T-helper 22 cell (primary cell): ENCODE measurements at places on chromosomes 12 and 14.

DNA sequence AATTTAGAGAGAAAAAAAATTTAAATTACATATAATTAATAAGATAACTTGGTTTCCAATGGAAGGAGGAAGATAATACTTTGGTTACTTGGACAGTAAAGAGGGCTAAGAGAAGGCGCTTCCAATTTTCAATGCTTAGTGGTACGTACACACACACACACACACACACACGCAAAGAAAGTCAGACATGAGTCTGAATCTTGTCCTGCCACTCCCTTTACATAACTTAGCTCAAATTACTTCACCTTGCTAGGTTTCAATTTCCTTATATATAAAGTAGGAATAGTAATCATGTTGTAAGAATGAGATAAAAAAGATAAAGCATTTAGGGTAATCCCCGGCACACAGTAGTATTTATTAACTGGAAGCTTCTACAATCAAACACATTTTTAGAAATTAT is 39.7 kb upstream of the VCPKMT start:
- no peak for DNase-seq

DNA sequence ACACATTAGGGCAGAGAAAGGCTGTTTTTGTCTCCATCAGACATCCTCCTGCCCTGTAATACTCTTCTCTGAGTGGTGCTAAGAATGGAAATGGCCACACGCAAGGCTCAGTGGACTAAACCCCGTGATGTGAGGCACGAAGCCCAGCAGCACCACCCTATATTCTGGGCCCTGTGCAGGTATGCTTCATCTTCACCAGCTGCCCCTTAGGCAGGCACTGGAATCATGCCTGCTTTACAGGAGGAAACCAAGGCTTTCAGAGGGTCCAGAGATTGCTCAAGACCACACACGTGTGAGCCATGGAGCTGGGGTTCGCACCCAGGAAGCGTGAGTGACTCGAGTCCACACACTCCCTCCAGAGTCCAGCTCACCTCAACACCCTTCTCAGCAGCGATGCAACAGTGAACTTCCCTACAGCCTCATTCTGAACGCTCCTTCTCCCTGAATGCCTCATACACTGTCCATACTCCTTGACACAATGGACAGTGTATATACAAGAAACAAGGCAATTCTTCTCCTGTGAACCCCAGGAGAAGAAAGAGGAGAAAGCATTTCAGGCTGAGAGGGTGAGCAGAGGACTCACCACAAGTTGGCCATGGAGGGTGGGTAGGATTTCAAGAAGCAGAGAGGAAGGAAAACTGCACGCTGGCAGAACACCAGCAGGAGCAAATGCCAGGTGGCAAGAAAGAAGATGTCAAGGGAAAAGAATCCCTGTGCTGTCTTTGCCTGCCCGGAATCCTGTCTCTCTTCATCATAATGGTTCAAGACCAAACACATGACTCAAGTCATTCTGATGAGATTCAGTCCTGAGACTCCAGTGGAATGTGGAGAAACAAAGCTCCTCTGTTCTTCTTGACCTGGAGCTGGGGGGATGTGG is 39.1 kb downstream of the NT5DC3 start:
- DNase-seq = no peak

GRCh38 chr14:34275078-34275477 is 187.0 kb downstream of the SPTSSA start:
- DNase-seq = no peak

- DNase-seq = no peak
Observed at GRCh38 chr12:7751394-7751793, 4.2 kb upstream of the CLEC4C start.

DNA sequence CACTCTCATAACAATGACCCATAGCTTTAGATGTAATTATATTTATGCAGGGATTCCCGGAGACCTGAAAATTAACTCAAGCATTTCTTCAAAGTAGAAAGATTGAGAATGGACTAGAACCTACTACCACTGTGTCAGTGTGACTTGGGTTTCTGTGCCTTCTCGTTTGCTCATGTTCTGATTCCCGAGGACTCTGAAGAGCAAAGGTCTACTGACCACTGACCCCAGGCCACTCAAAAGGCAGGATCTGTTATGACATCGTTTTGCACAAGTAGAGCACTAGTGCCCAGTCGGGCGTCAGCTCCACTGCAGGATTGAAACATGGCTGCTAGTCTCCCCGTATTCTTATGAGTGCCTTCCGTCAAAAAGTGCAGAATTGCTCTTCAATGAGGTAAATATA is 53.8 kb upstream of the DHRS4 start:
- no peak for DNase-seq

DNA sequence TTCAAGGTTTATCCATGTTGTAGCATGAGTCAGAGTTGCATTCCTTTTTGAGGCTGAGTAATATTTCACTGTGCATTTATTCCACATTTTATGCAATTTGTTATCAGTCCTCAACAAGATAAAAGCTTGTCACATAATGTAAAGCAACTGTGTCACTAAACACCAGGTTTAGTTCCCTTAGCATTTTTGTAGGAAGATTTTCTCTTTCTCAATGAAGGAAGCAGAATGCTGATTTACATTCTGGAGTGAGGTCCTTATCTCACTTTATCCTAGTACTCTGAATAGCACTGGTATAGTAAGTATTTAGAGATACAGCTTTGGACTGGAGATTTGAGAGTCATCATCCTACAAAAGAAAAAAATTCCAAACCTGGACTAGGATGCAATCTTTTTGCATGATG is 9.8 kb upstream of the EXD2 start:
- no peak for DNase-seq

GRCh38 chr12:106493531-106493930 is 89.3 kb upstream of the RFX4 start:
- DNase-seq = no peak

DNA sequence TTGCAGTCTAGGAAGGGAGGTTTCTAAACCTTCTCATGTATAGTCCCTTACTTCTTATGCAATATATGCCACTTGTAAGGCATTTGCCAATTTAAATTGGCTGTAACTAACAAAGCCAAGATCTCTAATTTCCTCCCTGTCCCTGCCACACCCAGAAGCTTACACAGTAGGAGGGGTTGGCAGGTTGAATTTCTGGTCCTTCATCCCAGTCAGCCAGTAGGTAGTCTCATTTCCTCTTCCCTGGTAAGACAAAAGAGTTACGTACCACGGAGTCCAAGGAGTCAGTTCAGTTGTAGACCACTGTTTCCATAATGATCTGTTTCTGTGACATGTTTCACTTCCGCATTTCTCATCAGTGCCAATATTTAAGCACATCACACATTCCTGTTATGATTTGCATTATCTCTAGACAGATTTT is 47.0 kb upstream of the PLBD1 start:
- DNase-seq = no peak

DNA sequence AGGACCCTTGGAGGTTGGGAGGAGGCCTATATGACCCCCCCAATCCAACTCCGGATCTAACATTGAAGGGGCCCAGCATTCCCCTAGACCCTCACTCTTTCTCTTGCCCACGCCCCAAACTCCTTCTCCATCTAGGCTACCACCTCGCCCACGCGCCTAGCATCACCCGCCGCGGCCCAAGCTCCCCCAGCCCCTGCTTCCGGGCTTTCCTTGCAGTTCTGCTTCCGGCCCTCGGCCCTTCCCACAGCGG is 445 bp downstream of the CERS5 start:
- DNase-seq = no peak

DNA sequence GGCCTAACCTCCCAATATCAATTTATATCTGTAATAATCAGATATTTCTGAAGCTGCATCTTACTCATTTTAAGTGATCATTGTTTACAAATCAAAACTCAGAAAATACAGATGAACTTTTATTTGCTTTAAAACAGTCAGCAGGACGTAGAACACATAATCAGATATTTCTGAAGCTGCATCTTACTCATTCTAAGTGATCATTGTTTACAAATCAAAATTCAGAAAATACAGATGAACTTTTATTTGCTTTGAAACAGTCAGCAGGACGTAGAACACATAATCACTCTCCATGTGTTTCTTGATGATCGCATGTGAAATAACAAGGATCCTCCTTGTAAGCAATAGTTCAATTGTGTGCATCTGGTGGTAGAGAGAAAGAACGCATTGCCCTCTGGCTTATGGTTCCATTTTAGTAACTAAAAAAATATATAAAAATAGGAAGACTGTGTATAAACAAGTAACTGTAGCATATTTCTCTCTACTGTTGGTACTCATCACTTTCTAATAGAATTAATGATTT is 15.0 kb upstream of the TMTC2 start:
- DNase-seq = no peak

DNA sequence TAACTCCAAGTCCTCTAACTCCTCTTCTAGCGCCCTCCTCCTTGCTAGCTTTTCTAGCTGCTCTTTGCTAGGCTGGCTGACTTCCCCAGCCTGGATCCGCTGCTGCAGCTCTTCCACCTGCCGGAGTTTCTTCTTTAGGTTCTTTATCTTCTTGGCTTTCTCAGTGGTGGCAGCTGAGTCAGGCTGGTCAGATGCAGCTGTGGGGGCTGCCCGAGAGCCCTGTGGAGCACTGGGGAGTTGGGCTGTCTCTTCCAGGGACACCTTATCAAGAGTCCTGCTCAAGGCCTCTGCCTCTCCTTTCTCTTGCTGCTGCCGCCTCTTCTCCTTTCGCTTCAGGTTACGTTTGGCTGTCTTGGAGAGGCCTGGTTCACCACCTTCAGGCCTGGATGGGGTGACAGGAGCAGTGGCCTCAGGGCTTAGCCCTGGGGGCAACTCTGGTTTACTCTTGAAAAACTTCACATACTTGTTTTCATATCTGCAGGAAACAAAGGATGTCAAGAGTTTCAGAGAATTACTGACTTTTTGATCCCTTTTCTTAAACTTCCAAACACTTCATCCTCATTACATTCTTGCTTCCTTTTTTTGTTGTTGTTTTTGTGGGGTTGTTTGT is 25.7 kb downstream of the PYM1 start:
- no peak for DNase-seq

GRCh38 chr12:47551426-47551851 is 154.4 kb downstream of the RPAP3 start:
- no peak for DNase-seq

GRCh38 chr14:51087031-51087441 is 7.9 kb downstream of the TRIM9 start:
- DNase-seq = no peak

- no peak for DNase-seq
Observed at GRCh38 chr12:110180591-110181005, 56.4 kb downstream of the IFT81 start.

- no peak for DNase-seq
Observed at GRCh38 chr12:96420277-96420835, 20.1 kb upstream of the CDK17 start.

- DNase-seq = no peak
Observed at GRCh38 chr14:61841145-61841544, 78.9 kb downstream of the SNAPC1 start.

DNA sequence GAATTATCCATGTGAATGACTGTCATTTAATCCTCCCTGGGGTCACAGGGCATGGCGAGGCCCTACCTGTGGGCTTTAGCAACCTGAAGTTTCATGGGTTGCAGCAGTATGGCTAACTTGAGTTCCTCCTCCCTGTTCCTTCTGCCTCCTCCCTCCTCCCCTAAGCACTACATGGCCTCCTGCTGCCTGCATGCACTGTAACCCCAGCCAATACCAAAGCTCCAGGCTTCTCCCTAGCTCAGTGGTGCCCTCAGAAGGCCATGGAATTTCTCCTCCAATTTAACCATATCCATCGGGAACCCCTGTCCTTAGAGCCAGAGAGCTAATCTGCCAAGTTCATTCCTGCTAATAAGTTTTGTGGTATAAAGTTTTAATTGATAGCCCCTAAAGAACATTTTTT is 95.1 kb downstream of the NT5DC3 start:
- no peak for DNase-seq

DNA sequence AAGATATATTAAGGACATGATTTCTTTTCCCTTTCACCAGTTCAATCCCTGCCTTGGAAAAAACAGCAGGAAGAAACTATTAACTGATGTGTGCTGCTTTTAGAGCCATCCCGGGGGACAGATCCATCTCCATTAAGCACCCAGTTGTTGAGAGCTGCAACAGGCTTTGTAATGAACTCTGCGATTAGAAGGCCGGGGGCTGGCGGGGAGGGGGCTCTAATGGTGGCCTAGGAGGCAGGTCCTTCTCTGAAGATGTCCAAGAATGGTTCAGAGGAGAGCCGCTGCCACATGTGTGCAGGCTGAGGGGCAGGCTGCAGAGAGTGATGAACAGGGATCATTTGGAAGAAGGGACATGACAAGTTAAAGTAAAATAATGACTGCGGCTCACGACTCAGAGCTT is 67.8 kb downstream of the GALNT8 start:
- no peak for DNase-seq

DNA sequence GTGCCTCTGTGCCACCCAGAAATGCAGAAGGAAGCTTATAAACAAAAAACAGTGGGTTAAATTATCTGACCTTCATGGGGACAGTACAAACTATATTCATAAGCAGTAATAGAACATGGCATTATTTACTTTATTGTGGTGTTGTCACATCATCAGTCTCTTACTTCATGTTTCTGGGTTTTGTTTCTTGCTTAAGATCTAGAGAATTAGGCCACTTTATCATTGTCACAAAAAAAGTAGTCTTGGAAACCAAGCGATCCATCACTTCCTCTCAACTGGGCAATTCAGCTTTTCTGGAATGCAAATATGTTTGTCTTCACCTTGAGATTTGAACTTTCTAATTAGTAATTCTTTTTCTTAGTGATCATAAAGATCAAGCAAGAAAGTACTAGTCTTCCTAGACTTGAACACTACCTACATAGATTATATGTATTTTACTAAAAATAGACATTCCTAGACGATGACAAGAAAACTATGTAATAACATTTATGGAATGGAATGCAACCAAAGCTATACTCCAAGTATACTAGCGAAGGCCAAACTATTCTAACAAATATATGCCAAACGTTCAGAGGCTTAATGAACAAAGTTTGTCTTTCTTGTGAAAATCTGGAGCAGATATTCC is 363.4 kb downstream of the DAD1 start:
- no peak for DNase-seq

DNA sequence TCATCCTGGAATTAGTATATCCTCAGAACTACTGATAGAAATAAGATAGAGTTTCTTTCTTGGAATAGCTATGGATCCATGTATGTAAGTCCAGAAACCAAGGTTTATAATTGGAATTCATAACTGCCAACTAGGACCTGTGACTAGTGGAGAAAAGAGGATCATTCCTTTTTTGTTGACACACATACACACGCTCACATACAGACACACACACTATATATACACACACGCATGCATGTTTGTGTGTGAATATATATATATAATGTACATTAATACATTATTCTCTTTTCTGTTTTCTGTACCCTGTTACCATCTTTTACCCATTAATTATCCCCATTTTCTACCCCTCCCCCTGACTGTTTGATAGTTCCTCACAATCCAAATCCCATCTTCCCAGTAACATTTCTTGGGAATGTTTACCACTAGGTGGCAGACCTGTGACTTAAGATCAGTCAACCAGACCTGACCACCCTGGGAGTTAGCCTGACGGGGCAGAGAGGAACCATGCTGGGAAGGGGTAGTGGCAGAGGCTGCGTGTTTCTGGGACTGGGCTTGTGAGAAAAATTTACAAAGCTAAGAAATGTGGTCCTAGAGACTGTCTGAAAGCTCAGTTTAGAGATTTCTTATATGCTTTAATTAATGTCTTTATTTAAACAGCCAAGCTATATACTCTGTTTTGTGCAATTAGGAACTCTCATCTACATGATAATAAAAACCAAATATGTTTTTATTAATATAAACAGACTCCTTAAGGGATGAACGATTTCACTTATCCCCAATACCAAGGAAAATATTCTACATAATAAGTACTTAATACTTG is 308.0 kb downstream of the PPFIA2 start:
- DNase-seq = no peak
